ENCODE measurements at places on chromosomes 3 and 15. TPM values are rescaled to one million over a fixed set of nuclear protein-coding genes. Genes with fewer than 3 reads are reported as not detected.

DNA sequence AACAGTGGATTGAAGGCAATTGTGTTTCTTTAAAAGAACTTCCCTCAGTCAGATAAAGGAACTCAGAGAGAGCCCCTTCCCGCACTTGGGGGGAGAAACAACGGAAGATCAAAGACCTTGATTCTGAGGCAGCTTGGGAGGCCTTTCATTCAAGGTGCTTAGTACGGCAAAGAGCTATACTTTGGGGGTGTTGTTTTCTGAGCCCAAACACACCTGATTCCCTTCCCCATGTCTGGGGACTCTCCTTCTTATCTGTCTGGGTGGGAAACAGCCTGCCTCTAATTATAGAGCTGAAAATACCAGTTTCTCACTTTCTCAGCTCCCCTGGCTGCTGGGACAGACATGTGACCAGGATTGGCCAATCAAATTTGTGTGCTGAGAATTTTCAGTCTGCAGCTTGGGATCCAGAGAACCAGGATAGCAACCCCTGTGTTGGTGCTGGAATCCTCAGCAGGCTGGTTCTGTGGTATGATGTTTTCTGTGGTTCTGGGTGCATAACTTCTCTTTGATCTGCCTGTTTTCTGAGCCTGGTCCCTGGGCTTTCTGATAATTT lies 19.4 kb upstream of the IQCF6 start:
- H3K27me3 ChIP-seq: no peaks in the 10 kb centered on the region
- no peak for DNase-seq
- no peaks in the 10 kb centered on the region for H3K4me1 ChIP-seq
- H3K36me3 ChIP-seq: no peaks in the 10 kb centered on the region
- H3K27ac ChIP-seq: no peak overlapping the region

DNA sequence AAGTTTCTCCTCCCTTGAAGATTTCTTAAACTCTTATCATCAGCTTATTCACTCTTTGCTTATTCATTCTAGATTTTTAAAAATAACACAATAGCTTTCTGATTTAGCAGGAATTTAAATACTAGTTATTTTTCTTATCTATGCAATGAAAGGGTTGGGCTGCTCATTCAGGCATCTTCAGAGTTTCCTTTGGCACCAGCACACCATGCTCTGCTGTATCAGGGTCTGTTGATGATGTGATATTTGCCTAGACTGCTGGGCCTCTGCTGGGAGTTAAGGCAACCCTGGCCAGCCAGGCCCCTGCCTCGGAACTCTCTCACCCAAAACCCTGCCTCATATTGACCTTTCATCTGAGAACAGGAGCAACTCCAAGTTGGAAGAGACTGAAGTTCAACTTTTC lies 35.0 kb downstream of the DRD3 start:
- peak overlapping the region; percentile 58 for H3K27ac ChIP-seq
- peaks cover 6% of the 10 kb centered on the region for H3K4me1 ChIP-seq
- H3K27me3 ChIP-seq: no peaks in the 10 kb centered on the region
- H3K4me3 ChIP-seq: no peak overlapping the region
- no peak for DNase-seq

DNA sequence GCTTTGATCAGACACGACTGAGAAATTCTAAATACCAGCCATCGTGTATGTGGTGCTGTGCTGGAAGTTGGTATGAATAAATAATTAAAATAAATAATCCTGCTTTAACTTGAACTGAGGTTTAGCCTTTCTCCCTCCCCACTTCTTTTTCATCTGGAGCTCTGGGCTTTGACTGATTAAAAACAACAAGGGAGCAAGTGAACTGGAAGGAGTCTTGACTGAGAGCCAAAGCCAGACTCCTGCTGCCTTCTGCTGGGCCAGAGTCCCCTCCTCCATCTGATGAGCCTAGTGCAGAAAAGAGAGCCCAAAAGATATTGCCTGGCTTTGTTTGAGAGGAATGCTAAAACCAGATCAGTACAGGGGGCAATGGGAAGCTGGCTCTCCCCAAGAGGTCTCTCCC lies 96.0 kb downstream of the CCNL1 start:
- no peak overlapping the region for H3K4me3 ChIP-seq
- no peak overlapping the region for H3K27ac ChIP-seq
- H3K36me3 ChIP-seq: no peaks in the 10 kb centered on the region
- no peaks in the 10 kb centered on the region for H3K4me1 ChIP-seq

DNA sequence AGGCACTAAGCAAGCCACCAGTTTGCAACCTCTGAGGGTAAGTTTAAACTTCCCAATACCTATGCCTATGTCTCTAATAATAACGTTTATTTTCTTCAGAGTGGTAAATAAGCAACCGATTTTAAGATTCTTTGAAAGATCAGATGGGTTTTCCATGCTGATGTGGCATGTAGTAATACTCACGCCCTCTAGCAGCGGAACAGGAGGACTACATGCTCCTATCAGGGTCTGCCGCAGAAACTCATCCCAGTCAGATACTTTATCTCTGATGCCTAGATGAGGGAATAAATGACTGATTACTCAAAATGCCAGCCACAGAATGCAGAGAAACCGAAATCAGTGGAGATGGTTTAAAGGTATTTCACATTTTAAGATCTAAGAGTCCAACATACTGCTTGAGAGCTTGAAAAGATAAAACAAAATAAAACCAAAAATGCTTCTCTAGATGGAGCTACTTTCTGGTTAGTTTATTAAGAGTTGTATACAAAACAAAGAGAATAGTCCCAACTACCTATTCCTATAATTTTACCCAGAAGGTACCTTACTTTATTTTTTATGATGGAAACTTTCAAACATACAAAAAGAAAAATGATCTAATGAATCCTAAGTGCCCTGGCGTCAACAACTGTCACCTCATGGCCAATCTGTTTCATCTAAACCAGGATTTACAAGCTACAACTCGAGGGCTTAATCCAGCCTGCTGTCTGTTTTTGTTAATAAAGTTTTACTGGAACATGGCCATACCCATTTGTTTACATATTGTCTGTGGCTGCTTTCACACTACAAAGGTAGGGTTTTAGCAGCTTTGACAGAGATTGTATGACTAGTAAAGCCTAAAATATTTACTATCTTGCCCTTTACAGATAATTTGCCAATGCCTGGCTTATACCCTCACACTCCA lies 37.5 kb upstream of the STIMATE start:
- H3K27ac ChIP-seq: no peak overlapping the region
- no peaks in the 10 kb centered on the region for H3K27me3 ChIP-seq
- no peak overlapping the region for H3K4me3 ChIP-seq
- DNase-seq: peak; percentile 76
- H3K36me3 ChIP-seq: no peaks in the 10 kb centered on the region

DNA sequence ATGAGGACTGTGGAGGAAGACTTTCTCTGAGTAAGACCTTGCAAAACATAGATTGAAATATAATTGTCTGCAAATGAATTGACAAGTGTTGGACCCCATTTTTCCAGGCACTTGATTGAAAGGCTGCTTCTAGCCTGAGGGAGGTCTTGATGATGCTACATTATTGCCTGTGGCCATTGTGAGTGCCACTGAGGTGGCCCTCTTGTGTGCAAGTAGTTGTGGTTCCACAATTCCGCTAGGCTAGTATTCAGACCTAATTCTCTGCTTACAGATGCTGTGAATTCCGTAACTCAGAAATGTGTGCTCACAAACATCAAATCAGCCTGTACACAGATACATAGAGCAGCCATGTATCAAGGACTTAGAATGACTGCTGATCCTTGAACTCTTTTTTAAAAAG lies 34.7 kb downstream of the FNDC3B start:
- no peak overlapping the region for H3K27ac ChIP-seq
- H3K36me3 ChIP-seq: no peaks in the 10 kb centered on the region
- peaks cover 51% of the 10 kb centered on the region for H3K4me1 ChIP-seq
- no peaks in the 10 kb centered on the region for H3K27me3 ChIP-seq
- no peak overlapping the region for H3K4me3 ChIP-seq
- no peak for DNase-seq

GRCh38 chr15:75666823-75667501 lies 19.2 kb downstream of the SNX33 start:
- peak; percentile 82 for DNase-seq
- H3K27ac ChIP-seq: peak overlapping the region; percentile 95
- no peak overlapping the region for H3K4me3 ChIP-seq
- H3K36me3 ChIP-seq: no peaks in the 10 kb centered on the region
- H3K27me3 ChIP-seq: no peaks in the 10 kb centered on the region

DNA sequence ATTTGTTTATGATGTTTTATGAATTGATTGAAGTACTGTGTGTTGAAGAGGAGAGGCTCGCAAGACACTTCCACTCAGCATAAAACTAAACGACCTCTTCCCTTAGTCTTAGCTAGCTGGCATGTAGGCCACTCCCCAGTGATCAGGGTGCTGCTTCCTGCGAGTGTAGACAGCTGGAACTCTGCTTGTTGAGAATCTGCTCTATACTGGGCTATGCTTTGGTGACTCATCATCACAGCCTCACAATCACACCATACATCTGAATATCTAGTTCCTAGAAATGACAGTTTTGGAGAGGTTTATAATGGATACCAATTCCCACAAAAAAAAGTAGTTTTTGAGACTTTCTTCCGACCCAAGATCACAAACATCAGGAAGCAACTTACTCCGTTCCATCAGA lies 1.5 kb upstream of the SLC24A5 start:
- no peak overlapping the region for H3K27ac ChIP-seq
- H3K36me3 ChIP-seq: no peaks in the 10 kb centered on the region
- no peak for DNase-seq
- no peak overlapping the region for H3K4me3 ChIP-seq

GRCh38 chr3:197957790-197958133 lies 2.3 kb upstream of the LMLN start:
- peaks cover 39% of the 10 kb centered on the region for H3K36me3 ChIP-seq
- no peak overlapping the region for H3K27ac ChIP-seq
- DNase-seq: no peak
- H3K4me1 ChIP-seq: peaks cover 5% of the 10 kb centered on the region
- H3K4me3 ChIP-seq: no peak overlapping the region
- H3K27me3 ChIP-seq: no peaks in the 10 kb centered on the region

DNA sequence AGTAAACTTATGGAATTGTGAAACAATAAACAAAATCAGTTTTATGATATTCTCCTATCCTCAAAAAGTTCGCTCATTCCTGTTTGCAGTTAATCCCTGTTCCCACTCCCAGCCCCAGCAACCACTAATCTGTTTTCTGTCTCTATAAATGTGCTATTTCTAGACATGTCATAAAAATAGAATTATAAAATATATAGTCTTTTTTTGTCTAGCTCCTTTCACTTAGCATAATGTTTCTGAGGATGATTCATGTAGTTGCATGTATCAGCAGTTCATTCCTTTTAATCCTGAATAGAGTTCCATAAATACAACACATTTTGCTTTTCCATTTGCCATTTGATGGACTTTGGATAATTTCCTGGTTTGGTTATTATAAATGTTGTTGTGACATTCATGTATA lies 140.0 kb downstream of the KCNAB1 start:
- H3K36me3 ChIP-seq: no peaks in the 10 kb centered on the region
- H3K27me3 ChIP-seq: no peaks in the 10 kb centered on the region
- no peak overlapping the region for H3K4me3 ChIP-seq
- H3K27ac ChIP-seq: no peak overlapping the region

DNA sequence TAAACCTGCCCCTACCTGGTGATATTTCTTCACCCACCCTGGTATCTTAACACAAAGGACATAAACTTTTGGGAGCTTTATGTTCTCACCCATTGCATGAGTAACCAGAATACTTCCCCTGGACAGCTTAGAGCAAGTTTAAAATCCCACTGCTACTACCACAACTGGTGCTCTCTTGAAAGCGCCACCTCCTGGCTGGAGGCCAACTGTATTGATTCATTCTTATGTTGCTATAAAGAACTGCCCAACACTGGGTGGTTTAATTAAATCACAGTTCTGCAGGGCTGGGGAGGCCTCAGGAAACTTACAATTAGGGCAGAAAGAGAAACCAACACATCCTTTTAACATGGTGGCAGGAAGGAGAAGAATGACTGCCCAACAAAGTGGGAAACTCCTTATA lies 592.4 kb downstream of the EPHA3 start:
- H3K4me1 ChIP-seq: no peaks in the 10 kb centered on the region
- no peaks in the 10 kb centered on the region for H3K27me3 ChIP-seq
- no peak for DNase-seq

GRCh38 chr3:58254144-58254543 lies 16.6 kb downstream of the ABHD6 start:
- no peak overlapping the region for H3K27ac ChIP-seq
- H3K27me3 ChIP-seq: no peaks in the 10 kb centered on the region
- peaks cover 22% of the 10 kb centered on the region for H3K36me3 ChIP-seq
- no peaks in the 10 kb centered on the region for H3K4me1 ChIP-seq

DNA sequence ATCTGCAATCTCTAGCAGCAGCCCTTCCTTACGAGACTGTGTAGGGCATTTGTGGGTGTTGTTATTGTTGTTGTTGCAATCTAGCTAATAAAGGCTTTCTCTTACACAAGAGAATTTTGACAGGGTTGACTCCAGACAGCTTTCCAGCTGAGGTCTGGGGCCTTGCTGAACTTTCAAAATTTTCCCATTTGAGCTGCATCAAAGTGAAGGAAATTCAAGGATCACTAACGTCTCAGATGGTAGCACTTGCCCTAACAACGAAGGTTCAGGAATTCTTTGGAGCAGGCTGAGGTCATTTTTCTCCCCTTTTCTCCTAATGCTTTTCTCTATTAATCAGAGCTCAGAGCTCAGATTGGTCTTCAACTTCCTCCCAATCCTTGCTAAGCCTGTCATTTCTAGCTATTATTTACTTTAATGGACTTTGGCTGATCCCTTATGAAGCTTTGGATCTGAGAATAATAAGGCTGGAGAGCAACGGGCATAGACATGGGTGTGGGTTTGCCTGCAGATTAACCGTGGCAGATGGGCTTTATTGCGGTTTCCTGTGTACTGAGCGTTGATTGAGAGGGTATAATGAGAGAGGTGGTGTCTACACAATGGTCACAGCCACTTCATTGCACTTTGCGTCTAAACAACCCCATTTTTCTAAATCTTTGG lies 614.0 kb upstream of the AGTR1 start:
- H3K4me3 ChIP-seq: no peak overlapping the region
- H3K4me1 ChIP-seq: no peaks in the 10 kb centered on the region
- H3K36me3 ChIP-seq: no peaks in the 10 kb centered on the region

- no peak for DNase-seq
- H3K27me3 ChIP-seq: no peaks in the 10 kb centered on the region
- H3K4me3 ChIP-seq: no peak overlapping the region
Measured at GRCh38 chr3:197186887-197187588, 111.4 kb downstream of the DLG1 start.

- no peak for DNase-seq
- H3K4me1 ChIP-seq: no peaks in the 10 kb centered on the region
- H3K27ac ChIP-seq: no peak overlapping the region
- no peaks in the 10 kb centered on the region for H3K27me3 ChIP-seq
- H3K36me3 ChIP-seq: no peaks in the 10 kb centered on the region
- no peak overlapping the region for H3K4me3 ChIP-seq
Measured at GRCh38 chr15:57820119-57820518, 113.6 kb downstream of the POLR2M start.

PLIN1 gene
- total RNA-seq: 39.3 TPM

CSTA gene
- total RNA-seq: not detected

TIGIT gene
- not detected for total RNA-seq
